ENCODE measurements at places on chromosomes 7 and 10.

DNA sequence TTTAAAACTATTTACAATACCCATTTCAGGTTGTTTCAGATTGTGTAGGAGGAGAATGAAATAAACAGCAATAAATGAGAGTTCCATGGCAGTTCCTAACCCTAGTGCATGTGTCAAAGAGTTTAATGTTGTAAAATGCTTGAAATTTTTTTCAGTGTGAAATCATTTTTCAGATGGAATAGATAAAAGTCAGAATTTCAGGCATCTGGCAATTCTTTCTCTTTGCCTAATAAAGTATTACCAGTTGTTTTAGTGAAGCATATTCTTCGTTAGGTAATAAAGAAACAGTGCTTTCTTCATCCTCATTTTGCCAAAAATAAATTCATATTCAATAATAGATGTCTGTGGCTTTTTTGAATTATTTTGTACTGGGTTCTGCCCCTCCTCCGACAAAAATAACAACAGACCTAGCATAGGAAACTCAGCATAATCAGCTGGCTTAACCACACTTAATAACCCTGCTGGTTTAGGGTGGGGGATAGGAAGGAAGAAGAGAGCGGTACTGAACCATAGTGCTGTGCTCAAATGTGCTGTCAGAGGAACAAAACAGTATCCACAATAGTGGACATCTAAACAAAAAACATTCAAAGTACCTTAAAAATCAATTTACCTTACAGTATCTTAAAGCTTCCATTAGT is 39.1 kb downstream of the MINDY3 start:
- no peak for DNase-seq

DNA sequence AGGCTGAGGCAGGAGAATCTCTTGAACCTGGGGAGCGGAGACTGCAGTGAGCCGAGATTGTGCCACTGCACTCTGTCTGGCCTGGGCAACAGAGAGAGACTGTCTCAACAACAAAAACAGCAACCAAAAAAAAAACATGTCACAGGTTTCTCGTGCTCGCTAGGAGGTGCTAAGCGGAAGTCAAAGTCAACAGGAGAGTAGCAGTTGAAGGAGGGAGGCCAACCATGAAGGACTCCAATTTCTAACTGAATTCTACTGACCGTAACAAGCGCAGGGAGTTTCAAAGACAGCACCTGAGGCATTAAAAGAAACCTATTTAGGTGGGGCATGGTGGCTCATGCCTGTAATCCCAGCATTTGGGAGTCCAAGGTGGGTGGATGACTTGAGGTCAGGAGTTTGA is 19.4 kb downstream of the KIN start:
- no peak for DNase-seq

GRCh38 chr10:101226491-101227428 is 2.5 kb downstream of the LBX1 start:
- DNase-seq, result no peak

DNA sequence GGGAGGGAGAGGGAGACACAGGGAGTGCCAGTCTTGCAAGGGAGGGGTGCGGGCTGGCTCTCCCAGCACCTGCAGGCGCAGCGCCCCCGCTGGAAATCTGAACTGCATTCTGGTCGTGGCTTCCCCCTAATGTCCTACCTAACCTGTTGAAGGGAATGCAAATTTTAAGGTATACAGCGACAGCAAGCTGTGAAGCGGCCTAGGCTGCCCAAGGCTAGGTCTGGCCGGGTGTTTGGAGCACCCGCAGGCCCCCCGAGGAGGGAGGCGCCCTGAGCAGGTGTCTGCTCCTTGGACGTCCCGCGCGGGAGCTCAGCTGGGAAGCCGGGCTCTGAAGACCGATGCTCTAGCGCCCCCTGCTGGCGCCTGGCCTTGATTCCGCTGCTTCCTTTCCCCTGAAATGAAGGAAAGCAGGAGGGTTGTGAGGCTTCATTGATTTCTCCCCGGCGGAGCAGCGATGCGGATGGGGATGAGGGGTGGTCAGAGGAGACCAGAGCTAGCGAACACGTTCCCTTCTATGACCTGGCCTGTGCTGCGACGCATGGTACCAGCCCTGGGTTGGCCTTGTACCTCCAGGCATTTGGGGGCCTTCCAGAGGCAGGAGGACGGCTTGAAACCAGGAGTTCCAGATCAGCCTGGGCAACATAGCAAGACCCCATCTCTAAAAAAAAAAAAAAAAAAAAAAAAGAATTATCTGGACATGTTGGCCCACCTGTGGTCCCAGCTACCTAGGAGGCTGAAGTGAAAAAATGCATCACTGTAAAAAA is 601.3 kb downstream of the GALNT17 start:
- DNase-seq, result peak; percentile 65

GRCh38 chr7:115033917-115034459 is 112.1 kb downstream of the MDFIC start:
- DNase-seq, result no peak

DNA sequence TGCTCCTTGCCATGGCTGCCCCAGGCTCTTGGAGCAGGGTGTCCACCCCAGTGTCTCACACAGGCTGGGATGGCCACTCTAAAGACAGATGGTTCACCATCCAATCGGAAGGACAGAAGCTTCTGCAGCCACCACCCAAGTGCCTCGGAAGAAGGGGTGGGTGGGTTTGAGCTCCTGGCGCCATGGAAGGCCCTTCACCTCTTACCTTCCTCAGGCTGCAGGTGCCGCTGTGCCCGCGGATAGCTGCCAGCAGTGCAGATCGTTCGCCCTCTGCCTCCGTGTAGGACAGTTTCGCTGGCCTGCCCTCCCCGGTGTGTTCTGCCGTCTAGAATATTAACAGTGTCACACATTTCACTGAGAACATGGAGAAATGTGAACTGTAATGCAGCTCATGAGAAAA is 243.6 kb upstream of the GRB10 start:
- no peak for DNase-seq

All from activated T-cell treated with anti-CD3 and anti-CD28 coated beads, Interleukin-2, amount 50 U/mL, for 72 hours (primary cell).